ENCODE measurements at places on chromosomes 7 and 10.

GRCh38 chr7:91847876-91848588 is 32.5 kb downstream of the MTERF1 start:
- DNase-seq, result no peak

DNA sequence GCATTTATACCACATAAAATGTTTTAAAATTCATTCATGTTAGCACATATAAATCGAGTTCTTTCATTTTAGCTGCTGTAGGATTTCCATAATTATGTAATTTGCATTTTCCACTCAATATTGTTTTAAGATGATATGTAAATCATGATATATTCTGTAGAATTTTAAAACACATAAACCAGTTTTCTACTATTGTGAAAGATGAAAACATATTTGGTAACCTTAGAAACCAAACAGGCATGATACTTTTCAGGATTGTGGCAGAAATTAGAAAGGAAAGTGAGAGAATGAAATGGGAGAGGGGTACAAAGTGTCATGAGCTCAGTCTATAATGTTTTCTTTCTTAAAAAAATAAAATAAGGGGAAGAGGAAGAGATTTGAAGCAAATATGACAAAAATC is 269.3 kb downstream of the PPP1R3A start:
- no peak for DNase-seq

- DNase-seq, result no peak
These were observed 221.7 kb downstream of the CDK14 start for GRCh38 chr7:90817846-90818245.

DNA sequence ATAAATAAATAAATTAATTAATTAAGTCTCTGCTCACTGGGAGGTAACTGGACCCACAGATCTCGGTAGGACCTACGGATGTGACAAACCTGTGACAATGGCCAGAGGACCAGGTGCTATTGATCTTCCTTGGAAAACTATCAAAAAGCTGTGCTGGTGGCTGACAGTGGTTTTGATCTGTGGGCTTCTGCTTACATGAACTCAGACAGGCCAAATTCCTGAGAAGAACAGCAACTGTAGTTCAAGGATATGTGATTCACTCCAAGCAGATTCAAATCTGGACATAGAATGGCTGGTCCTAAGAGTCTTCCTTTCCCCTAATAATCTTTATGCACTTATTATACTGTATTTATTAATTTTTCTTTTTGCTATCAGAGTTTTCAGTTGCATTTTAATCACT is 80.0 kb downstream of the ATXN7L1 start:
- no peak for DNase-seq

DNA sequence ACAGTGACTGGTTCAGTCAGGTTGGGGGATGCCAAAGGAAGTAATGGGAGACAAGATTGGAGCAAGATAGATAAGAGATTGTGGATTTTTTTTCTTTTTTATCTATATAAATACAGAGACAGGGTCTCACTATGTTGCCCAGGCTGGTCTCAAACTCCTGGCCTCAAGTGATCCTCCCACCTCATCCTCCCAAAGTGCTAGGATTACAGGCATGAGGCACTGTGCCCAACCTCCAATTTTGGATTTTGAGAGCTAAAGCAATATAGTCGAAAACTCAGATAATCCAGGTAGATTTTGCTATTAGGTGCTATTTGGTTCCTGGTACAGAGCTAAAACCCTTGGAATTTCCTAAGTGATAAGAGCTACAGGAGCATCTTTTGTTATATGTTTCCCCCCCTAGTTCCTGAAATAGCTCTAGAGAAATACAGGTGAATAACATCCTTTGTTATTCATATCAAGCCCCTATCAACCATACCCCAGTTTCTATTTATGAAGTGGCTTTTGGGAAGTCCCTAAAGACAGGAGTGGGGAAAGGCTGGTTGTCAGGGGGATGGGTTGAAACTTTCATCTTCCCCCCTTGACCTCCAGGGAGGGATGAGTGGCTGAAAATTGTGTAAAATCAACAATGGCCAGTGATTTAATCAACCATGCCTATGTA is 151.2 kb downstream of the CFTR start:
- no peak for DNase-seq

DNA sequence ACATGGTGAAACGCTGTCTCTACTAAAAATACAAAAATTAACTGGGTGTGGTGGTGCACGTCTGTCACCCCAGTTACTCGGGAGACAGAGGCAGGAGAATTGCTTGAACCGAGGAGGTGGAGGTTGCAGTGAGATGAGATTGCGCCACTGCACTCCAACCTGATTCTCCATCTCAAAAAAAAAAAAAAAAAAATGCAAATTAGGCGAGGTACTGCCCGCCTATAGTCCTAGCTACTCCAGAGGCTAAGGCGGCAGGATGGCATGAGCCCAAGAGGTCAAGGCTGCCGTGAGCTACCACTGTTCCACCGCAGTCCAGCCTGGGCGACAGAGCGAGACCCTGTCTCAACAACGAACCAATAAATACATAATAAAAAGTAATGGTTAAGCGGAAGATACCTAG is 1.1 kb upstream of the EIF4H start:
- DNase-seq, result no peak

DNA sequence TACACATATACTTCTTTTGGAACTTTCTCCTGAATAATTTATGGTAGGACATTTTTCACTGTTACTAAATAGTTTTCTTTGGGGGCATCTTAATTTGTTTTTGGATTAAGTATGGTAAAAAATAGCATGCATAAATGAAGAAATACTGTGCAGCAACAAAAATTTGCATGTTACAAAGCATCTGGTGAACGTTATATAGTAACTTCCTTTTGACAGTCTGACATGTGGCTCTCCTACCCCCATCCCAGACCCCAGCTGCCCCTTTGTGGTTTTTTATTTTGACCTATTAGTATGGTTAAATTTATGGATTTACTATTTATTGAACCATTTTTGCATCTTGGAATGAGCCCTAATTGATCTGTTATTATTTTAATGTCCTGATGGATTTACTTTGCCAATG is 9.9 kb downstream of the TASOR2 start:
- DNase-seq, result no peak

- DNase-seq, result no peak
These were observed 25.9 kb upstream of the SMARCD3 start for GRCh38 chr7:151274396-151274795.

- DNase-seq, result no peak
These were observed 42.7 kb downstream of the FRMPD2 start for GRCh38 chr10:48231699-48232315.

GRCh38 chr7:105756367-105756766 is 120.0 kb downstream of the ATXN7L1 start:
- DNase-seq, result no peak

DNA sequence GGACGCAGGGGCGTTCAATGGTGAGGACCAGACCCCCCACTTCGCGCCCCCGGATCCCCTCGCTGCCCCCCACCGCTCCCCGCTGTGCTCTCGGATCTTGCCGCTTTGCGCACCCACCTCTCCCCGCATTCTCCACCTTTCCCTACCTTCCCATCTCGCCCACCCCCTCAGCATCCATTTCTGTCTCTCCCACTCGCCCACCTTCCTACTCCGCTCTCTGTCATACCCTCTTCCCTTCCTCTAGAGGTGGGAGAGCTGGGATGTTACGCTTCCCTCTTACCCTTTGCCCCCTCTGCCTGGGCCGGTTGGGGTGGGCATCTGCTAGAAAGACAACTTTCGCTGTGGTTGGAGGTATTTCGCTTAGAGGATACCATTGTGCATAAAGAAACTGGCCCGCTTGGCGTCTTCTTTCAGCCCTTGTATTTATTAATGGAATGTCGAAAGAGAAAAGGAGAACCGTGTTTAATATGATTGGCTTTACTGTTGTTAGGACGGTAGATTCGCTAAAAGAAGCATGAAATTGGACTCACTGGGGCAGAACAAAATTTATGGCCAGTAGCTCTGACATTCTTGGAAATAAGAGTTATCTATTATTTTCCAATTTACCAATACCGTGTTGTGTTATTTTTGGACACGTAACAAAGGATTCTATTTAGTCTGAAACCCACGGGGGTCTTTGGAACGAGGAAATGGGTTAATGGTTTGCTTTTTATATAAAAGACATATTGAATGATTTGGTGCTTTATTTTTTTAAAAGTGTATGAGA is 873 bp downstream of the PRKAR2B start:
- no peak for DNase-seq

DNA sequence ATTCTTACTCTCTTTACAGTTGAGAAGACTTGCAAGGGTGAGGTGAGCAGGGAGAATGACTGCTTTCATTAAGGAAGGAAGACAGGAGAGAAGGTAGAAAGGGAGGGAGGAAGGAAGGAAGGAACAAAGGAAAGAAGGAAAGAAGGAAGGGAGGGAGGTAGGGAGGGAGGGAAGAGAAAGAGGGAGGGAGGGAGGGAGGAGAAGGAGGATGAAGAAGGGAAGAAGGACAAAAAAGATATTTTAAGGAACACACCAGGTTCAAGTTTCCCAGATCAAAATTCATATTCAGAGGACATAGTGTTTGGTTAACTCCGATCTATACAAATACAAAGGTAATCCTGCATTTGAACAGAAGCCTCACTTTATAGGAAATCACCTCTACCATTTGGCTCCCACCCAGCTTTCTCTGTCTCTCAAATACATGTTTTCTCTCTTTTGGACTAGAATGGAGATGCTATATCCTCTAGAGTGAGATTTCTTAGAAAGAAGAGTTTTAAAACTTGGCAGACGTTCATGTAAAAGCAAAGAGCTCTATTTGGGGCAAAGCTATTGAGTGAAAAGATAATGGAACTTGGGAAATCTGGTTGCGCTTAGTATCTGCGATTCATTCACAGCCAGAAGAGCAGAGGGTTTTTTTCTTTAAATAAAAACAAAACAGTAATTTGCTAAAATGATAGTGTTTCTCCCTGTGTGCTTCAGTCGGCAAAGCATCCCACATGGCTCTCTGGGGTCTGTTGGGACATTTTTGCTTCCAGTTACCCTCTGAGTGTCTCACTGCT is 261.9 kb upstream of the LYZL1 start:
- DNase-seq, result no peak

DNA sequence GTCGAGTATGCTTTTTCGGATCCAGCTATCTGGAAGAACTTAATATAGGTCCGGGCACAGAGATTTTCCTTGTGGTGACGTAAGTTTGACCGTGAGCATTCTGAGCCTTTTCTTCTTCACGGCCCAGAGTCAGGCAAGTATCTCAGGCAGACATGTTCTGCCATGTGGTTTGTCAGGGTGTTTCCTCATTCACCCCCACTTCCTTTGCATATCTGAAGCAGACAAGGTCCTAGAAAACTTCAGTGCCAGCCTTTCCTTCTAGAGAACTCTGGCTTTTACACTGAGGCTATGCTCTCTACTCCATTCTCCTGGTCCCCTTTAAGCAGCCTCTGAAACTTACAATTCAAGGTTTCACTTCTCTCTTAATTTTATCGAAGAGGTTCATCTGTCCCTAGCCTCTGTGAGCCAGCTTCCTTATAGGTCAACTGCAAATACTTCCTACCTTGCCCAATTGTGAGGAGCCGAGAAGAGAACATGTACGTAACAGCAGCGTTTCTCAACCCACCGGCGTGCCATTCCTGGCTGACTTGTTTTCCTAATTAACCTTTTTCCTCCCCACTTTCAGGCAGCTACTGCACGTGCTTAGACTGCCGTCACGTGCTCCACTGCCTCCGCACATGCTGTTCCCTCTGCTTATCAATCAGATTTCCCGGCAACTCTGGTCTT is 47.3 kb downstream of the CDCA7L start:
- peak; percentile 5 for DNase-seq

DNA sequence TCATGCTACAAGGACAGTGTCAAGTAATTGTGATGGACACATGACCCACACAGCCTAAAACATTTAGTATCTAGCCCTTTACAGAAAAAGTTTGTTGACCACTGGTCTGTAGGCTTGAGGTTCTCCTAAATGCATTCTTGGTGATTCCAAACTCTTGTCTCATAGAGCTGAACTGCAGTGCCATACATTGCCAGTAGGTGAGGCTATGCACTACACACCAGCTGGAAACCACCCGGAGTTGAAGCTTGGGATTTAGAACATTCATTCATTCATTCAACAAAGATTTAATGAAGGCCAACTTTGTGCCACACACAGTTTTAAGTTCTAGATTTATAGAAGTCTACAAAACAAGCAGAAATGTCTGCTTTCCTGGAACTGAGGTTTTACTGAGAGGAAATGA is 77.3 kb upstream of the TCF7L2 start:
- no peak for DNase-seq

DNA sequence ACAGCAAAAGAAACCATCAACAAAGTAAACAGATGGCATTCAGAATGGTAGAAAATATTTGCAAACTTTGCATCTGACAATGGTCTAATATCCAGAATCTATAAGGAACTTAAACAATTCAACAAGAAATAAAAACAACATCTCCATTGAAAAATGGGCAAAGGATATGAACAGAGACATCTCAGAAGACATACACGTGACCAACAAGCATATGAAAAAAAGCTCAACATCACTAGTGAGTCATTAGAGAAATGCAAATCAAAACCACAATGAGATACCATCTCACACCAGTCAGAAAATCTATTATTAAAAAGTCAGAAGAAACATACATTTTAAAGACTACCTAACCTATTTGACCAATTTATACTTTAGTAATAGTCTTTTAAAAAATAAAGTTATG is 571.3 kb upstream of the NRG3 start:
- DNase-seq, result no peak

GRCh38 chr10:33565231-33565630 is 230.8 kb upstream of the NRP1 start:
- DNase-seq, result no peak

DNA sequence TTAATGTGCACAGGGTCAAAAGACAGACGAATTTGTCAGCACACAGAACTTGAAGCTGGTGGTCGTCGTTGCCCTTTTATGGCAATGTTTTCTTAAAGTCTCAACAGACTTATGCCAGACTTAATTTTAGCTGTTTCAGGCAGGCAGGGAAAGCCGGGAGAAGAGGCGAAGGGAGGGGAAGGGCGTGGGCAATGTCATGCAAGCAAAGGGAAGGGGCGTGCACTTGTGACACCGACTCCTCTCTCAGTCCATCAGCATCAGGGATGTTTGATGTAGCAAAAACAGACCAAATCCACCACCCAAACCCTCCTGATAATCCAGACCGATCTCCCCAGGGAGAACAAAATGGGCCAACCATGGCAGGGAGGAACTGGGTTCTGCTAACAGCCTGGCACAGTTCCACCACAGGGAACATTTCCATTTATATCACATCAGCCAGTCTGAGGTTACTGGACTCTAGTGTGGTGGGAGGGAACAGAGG is 118.1 kb upstream of the RHEB start:
- no peak for DNase-seq

DNA sequence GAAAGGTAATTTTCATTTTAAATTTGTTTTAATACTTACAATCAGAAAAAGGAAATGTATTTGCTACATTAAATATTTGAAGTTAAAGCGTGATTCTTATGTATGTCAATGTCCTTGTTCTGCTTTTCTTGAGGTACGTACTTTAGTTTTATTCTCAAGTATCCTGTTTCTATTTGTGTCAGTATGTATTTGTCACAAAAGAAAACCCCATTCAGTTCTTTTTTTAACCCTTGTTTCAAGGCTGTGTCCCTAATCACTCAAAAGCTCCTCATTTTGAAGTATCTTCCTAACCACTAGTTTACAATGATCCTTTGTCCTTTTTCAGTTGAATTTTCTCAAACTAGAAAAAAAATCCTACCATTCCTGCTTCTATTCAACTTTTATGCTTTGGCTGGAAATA is 25.2 kb downstream of the NHLRC2 start:
- no peak for DNase-seq
